ENCODE measurements at places on chromosomes 3 and 15.

DNA sequence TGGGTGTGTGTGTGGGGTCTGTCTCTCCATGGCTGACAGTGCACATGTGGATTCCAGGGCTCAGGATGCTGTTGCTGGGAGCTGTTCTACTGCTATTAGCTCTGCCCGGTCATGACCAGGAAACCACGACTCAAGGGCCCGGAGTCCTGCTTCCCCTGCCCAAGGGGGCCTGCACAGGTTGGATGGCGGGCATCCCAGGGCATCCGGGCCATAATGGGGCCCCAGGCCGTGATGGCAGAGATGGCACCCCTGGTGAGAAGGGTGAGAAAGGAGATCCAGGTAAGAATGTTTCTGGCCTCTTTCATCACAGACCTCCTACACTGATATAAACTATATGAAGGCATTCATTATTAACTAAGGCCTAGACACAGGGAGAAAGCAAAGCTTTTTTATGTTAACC is 10.5 kb downstream of the ADIPOQ start:
- DNase-seq, result no peak

- DNase-seq, result no peak
Measured at GRCh38 chr15:66290518-66290917, 2.9 kb upstream of the DIS3L start.

- no peak for DNase-seq
Measured at GRCh38 chr15:88664151-88664778, 25.4 kb downstream of the ISG20 start.

GRCh38 chr3:94985778-94986177 is 922.9 kb downstream of the NSUN3 start:
- no peak for DNase-seq

DNA sequence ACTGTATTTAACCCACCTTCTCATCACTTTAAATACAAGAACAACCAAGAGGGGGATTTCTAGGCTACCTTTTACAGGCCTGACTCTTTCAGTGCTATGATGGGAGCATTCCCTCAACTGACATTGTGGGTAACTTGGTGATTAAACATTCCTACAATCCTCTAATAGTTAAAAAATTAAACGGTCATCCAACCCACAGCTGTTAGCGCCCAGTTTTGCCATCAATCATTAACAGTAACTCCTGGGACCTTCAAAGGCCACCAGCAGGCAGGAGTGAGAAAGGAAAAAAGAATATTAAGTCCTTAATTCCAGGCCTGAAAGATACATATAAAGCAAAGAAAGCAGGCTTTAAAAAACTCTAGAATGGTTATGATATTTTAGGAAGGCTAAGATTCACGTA is 512.1 kb downstream of the MAGI1 start:
- no peak for DNase-seq
